ENCODE measurements at places on chromosomes 6 and 20.
A peak's percentile ranks its signal among the peaks of the same experiment; 100 is the strongest.

GRCh38 chr6:89776583-89777233 lies 42.9 kb downstream of the MDN1 start:
- no peak for DNase-seq

DNA sequence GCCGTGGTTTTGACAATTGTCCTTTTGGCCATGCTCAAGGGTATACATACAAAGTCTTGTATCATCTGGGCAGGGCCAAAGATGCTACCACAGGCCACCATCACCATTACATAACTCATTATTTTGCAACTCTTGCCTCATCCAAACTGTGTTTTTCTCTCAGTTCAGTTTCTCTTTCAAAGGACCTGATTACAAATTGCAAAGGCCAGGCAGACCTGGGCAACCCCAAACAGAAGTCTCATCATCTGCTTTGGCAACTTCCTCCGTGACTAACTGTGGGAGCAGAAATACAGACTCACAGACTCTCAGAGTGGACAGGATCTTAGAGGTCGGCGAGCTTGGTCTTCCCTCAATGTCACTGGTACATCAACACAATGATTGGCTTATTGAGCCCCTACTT lies 117.8 kb upstream of the NEDD9 start:
- no peak for DNase-seq

DNA sequence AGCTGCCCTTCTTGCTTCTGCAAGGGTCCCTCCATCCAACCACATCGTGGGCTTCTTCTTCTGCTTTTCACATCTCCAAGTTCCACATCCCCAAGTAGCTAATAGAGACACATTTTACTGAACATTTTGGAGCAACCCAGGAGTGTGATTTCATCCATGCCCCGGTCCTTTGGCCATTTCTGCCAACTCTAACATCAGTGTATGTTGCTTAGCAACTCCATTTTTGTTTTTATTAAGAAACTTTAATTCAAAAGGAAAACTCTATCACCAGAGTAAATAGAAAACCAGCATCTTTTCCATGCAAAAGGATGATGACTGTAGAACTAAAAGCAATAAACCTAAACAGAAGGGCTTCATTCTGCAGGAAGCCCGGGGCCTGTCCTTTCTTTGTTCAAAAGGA lies 32.7 kb upstream of the SULF2 start:
- DNase-seq, result no peak

DNA sequence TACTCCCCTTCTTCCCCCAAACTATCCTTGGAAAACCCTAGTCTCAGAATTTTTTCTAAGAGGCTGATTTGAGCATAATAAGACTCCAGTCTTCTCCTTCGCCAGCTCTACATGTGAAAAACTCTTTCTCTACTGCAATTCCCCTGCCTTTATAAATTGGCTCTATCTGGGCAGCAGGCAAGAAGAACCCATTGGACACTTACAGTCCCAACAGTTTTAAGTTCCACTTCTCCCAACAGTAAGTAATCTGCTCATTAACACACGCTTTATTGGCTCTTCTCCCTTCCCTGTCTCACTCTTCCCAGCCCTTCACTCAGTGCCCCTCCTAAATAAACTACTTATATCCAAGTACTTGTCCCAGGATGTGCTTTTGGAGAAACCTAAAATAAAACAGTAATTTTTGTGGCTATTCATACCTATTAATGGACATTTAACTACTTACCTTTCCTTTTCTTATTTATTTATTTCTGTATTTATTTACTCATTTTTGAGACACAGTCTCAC lies 11.1 kb upstream of the DDR1 start:
- no peak for DNase-seq

GRCh38 chr6:117547688-117548621 lies 54.4 kb downstream of the GOPC start:
- DNase-seq, result peak; percentile 48

DNA sequence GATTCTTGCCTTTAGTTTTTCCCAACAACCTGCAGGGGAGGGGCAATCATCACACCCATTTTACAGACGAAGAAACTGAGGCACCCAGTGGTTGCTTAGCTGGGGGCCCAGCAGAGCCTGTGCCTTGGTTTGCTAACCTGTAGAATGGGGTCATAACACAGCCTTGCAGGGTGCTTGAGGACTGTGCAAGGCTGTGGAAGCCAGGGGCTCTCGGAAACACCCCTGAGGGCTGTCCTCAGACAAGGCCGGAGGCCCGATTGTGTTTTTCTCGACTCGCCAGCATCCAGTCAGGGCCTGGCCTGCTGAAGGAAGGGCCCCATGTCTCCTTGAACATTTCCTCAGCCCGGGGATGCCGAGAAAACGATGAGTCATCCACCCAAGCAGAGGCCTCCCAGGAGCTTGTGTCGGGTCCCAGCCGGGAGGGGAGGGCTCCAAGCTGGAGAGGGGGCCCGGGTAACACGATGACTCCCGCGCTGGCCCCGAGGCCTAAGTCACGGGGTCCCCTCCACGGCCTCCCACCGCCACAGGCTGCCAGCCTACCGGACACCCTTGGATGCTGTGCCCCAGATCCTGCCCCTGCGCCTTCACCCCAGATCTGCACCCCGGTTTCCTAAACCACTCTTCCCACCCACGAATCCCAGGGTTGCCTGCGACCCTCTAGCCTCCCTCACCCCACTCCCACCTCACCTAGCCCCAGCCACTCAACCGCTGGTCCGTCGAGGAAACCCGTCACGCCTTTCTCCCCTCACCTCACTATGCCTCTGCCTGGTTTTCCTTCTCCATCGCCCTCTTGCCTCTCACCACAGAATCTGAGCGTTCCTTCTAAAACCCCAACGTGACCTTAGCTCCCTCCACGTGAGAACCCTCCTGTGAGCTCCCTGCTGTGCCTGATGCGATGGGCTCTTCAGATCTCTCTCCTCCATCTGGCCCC lies 10.6 kb downstream of the NOL4L start:
- DNase-seq, result peak; percentile 54

GRCh38 chr6:123203928-123204327 lies 207.9 kb downstream of the CLVS2 start:
- DNase-seq, result no peak

- no peak for DNase-seq
These were observed 24.8 kb upstream of the RIMS4 start for GRCh38 chr20:44835116-44835515.

GRCh38 chr6:47532981-47533585 lies 55.5 kb downstream of the CD2AP start:
- DNase-seq, result no peak

- DNase-seq, result no peak
These were observed 166.9 kb upstream of the MCHR2 start for GRCh38 chr6:100160930-100161329.

- no peak for DNase-seq
These were observed 25.6 kb upstream of the NOX3 start for GRCh38 chr6:155481215-155481614.

DNA sequence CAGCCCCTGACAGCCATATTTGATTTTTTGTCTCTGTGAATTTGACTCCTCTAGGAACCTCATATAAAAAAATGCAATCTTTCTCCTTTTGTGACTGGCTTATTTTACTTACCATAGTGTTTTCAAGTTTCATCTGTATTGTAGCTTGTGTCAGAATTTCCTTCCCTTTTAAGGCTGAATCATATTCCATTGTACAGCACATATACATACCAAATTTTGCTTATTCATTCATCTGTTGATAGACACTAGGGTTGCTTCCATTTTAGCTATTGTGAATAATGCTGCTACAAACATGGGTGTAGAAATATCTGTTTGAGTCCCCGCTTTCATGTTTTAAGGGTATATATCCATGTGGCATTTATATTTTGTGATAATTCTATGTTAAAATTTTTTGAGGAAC lies 49.2 kb upstream of the RNF217 start:
- DNase-seq, result no peak

DNA sequence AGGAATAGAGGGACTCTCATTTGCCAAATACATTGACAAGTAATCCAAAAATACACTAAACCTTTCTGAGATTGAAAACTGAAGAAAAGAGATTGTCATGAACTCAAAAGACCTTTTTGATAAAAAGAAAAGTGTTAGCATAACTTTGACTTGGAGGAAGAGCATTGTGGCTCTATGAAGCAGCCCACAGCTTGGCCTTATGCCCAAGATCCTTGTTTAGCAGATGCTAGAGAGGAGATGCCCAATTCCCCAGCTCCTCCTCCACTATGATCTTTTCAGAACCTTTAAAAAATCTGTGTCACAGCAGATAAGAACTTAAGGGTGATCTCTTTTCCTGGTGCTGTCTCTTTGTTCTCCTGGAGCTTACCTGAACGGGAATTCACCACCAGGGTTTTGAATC lies 35.8 kb upstream of the IGF2R start:
- DNase-seq, result no peak

DNA sequence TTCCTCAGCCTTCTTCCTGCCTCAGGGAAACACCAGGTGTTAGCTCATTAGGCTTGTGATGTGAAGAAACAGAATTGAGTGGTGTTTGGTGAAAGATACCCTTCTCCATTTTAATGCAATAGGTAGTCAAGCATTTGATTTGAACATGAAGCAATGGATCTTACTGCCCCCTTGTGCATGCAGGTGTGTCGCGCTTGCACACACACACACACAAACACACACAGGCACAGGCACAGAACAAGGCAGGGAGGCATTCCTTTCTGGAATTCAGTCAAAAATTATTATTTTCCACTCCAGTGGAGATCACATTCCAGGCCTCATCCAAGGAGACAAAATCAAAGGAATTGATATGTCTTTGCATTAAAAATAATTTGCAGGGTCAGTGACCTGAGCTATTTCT lies 667.0 kb upstream of the MARCKS start:
- no peak for DNase-seq

DNA sequence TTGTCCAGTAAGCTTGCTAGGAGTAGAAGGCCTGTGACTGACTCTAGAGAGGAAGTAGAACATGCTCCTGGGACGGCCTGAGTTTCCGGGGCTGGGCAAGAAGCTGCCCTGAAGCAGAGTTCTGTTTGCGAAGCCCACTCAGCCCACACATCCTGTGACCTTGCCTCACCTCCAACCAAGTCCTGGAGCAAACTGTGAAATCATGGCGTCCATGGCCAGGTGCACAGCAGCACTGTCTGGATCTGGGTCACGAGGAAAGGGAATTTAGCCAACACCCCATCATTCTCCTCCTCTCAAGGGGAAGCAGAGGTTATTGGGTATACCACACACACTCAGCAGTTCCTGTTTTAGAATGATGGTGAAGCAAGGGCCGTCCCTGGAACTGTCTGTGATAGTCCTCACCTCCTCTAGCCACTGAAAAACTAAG lies 87.5 kb downstream of the CRYBG1 start:
- peak; percentile 17 for DNase-seq

DNA sequence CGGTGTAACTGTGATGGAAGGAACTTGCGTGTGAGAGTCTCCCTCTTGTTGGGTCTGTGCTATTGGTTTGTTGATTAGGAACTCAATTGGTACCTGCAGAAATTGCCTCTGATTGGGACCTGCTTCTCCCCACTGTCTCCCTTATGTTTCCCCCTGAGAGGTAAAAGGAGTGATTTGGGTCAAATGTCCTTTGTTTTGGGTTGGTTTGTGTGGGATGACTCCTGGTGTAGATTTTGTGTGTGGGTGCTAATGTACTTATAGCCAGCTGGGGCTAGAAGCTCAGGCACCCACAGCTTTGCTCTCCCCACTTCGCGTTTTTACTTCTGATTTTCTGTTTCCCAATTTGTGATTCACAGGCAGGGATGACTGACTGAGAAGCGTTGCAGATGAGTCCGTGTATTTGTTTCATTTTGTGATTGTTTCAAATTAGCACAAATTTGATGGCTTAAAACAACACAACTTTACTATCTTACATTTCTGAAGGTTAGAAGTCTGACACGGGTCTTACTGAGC lies 79.1 kb downstream of the UTRN start:
- no peak for DNase-seq

DNA sequence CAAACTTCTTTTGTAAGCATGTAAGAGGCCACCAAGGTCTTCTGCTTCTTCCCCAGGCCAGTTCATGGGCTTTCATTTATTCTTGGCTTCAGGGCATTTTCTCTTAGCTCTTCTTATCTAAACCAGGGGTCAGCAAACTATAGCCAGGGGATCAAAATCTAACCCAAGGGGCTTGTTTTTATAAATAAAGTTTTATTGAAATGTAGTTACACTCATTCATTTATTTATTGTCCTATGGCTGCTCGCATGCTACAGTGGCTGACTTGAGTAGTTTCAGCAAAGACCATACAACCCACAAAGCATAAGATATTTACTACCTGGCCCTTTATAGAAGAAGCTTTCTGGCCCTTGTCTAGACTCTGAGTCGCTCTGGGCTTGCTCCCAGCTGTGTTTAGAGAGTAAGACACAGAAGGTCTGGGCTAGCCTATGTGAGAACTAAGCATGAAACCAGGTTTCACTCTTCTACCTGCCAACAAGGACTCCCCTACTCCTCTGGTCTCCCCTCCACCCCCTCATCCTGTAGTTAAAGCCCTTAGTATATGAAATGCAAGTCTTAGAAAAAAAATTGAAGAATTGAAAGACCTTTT lies 43.2 kb downstream of the KHDC1L start:
- no peak for DNase-seq

DNA sequence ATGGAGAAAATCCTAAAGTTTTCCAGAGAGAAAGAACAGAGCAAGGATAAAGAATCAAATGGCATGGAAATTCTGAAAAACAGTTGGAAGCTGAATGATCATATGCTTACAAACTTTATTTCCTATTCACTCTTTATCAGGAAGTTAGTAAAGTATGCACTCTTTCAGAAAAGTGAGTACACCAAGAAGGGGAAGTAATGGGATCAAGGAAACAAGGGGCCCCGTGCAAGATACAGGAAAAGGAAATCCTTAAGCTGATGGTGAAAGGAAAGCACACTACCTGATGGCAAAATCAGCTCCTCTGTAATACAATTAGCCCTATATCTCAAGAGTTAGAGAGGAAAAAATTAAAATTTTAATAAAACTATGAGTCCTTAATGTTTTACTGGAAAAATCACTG lies 14.0 kb downstream of the CALHM6 start:
- DNase-seq, result no peak

DNA sequence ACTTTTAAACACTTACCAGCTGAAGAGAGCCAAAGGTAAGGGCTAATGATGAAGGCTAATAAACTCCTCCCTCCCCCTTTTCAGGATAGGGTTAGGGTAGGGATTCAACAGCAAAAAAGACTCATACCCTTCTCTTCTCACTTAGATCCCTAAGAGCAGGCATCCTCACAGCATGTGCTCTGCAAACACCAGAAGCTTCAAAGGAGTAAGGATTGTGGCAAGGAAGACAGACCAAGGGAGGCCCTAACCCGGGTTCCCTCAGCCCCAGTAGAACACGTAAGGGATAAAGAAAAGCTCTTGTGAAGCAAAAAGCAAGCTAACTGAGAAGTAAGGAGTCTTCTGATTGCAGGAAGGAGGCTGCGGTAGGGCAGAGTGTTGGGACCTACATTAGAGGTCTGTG lies 11.6 kb downstream of the MAP3K7 start:
- no peak for DNase-seq

GRCh38 chr6:37170273-37171200 lies 585 bp downstream of the PIM1 start:
- peak; percentile 63 for DNase-seq

DNA sequence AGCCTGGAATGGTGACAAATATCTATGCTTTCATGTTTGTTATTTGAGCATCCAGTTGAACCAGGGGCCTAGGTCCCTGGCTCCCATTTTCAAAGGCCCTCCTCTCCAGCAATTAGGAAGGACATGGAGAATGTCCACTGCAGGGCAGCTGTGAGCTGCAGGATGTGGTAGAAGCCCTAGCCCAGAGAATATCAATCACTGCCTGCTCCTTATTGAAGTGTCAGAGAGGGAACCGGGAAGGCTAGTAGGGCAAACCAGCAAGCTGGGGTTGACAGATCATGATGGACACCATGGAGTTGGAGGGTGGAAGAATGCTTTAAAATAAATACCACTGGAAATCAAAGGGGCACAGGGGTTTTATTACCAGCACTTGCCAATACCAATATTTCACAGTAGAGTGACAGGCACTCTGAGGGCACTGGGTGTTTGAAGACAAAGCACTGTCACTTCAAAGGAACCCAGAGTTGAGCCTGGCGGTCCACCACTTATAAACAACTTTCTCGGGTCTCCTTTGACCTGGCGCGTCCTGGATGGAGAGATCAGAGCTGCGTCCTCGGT lies 47.7 kb downstream of the ZNF831 start:
- no peak for DNase-seq

Measured in activated naive CD8-positive, alpha-beta T cell treated with anti-CD3 and anti-CD28 coated beads, Interleukin-2, amount 50 U/mL, for 24 hours (primary cell).